Occipital lobe (tissue), 3 donors: ENCODE measurements at places on chromosomes 13 and 19.

- DNase-seq: no peak
Observed at GRCh38 chr19:10346509-10346908, 7.1 kb upstream of the ICAM3 start.

DNA sequence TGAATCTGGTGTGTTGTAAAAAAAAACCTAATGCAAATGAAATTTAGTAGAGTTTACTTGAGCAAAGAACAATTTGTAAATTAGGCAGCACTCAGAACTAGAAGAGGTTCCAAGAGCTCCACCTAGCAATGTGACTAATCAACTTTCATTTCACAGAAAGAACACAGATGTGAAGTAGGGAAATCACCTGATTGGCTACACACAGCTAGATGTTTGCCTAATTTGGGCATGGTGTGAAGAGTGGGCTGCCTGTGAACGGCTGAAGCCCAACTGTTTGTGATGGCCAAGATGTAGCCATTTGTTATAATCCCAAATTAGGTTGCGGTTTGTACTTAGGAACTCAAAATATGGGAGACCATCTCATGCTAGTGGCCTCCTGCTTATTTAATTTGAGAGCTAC, 724.4 kb upstream of the SLITRK5 start:
- DNase-seq: no peak

- DNase-seq: peak; percentile 30
Observed at GRCh38 chr19:7869910-7870511, 4.2 kb downstream of the PRR36 start.

DNA sequence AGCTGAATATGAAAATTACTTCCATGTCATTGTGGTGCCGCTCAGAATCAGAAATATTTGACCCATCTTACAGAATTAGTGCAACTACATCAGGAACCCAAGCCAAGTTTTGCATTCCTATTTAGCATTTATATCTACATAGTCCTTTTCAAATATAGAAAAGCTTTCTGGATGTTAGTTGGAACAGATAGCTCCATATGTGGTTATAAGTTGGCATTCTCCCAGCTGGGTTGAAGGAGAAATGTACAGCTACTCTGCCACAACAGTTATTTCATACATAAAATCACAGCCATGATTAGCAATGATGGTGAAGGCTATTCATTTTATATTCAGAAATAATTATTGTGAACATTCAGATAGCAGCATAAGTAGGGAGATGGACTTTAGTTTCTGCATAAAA, 28.2 kb downstream of the HPN start:
- no peak for DNase-seq

DNA sequence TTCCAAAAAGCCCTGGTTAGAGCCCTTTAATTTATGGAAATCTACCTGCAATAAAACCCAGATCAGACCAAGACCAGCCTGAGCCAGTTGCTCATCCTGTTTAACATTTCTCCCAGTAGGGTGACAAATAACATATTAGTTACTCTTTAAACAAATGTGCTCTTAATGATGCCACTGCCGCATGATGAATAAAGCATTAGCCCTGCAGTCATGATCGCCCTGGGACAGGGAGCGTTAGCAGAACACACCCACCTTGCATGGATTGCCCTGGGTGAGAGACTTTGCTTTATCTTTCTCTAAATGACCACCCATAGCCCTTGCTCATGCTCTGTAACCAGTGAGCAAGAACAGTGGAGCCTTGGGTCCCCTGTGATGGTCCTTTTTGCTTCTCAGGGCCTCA, 362.4 kb downstream of the ENOX1 start:
- DNase-seq: no peak

DNA sequence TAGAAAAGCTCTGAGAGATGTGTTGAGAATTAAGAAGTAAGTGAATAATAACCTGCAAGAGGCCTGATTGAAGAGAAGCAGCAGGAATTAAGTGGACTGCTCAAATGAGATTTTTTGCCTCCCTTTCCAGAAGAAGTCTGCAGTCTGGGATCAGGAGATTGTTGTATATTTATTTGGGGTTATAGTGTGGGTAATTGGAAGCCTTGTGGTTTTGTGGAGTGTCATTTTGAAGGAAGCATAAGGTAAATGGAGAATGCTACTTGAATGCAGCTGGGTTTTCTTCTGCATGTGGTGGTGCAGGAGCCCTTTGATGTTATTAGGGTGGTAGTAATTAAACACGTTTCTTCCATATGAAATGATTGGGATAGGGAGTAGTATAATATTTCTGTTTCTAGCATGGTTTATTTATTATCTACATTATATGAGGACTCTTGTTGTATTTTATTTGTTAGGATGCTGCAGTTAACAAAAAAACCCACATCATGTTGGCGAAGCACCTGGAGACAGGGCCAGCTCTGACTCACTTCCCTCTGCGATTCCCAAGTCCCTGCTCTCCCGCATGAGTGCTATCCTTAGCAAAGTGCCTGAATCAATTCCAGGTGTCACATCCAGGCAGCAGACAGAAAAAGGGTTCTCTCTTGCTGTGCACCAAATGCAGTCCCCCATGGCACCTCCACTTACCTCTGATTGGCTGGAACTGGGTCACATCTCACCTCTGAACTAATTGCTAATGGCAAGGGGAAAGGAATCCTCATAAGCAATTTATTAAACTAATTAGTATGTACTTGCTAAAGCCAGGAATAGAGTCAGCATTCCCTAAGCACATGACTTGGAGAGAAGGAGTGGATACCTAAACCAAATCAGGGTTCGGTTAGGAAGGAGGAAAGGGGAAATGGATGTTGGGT, 54.8 kb downstream of the DGKH start:
- no peak for DNase-seq

- no peak for DNase-seq
Observed at GRCh38 chr13:43804461-43805070, 17.8 kb upstream of the ENOX1 start.
